ENCODE measurements at places on chromosomes 5 and 9.

GRCh38 chr5:72692231-72692637 lies 124.2 kb upstream of the TNPO1 start:
- DNase-seq = no peak

GRCh38 chr9:133349965-133350616 lies 2.1 kb downstream of the RPL7A start:
- no peak for DNase-seq

- DNase-seq = no peak
These were observed 26.6 kb downstream of the COL23A1 start for GRCh38 chr5:178563621-178564020.

- no peak for DNase-seq
These were observed 55.5 kb upstream of the IFNK start for GRCh38 chr9:27468462-27469110.

- no peak for DNase-seq
These were observed 522.7 kb upstream of the TYRP1 start for GRCh38 chr9:12170456-12170855.

- DNase-seq = no peak
These were observed 69.9 kb downstream of the MAMDC2 start for GRCh38 chr9:70113403-70114022.

- no peak for DNase-seq
These were observed 64.5 kb downstream of the TMEM161B start for GRCh38 chr5:88203981-88204750.

DNA sequence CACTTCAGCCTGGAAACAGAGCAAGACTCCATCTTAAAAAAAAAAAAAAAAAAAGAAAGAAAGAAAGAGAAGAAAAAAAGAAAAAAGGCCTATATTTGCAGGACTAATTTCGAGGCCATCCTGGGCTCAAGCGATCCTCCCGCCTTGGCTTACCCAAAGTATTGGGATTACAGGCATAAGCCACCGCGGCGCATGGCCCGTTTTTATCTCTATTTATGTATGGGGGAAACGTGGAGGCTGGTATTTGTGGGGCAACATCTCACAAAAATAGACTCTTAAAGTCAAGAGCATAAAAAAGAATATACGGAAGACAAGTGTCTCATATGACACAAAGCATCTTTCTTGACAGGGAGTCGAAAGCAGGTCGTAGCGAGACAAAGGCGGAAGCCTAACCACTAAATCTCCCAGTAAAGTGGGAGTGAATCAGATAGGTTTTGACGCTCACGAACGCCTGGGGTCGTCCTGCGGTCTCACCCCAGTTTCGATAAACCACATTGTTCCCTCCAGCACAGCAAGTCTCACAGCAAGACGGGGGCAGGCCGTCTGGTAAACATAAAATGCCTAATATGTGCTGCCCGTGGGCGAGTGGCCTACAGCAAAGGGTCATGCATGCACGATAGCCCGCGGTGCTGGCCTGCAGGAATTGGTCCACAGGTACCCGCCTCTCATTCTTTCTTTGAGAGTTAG lies 1.8 kb upstream of the TRIM41 start:
- no peak for DNase-seq

- DNase-seq = no peak
These were observed 31.8 kb upstream of the FABP6 start for GRCh38 chr5:160197341-160198144.

- no peak for DNase-seq
These were observed 36.2 kb downstream of the SPOCK1 start for GRCh38 chr5:137462816-137463520.

DNA sequence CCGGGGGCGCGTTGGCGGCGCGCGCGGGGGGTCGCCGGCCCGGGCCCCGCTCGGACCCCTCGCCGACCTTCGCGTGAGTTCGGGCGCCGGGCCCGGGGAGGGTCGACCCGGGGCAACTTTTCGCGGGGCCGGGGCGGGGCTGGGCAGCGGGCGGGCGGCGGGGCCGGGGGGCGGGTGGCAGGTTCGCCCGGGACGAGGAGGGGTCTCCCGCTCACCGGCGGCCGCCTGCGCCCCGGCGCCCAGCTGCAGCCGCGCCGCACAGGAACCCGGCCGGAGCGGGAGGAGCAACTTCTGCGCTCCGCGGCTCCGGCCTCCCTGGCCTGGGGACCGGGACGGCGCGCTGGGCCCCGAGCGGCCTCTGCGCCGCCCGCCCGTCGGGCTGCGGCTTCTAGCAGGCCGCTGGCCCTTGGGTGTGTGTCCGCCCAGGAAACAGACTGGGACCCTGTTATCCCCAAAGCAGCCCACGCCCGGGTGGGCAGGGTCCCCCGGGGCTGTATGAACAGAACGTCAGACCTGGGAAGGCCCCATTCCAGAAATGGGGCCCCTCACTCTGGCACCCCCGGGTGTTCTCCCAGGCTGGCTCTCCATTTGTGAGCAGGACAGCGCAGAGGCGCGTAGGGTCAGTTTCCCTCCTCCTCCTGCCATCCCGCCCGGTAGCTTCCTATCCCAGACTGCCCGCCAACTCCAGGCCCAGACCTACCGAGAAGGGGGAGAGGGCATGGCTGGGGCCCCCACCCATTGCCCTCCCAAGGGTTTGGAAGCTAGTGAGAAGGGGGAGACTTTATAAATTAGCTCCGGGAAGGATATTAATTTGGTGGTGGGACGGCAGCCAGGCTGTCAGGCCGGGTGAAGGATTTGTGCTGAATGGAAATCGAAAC lies 708 bp downstream of the RXRA start:
- DNase-seq = no peak

GRCh38 chr5:151661968-151662732 lies 24.6 kb downstream of the SPARC start:
- no peak for DNase-seq

DNA sequence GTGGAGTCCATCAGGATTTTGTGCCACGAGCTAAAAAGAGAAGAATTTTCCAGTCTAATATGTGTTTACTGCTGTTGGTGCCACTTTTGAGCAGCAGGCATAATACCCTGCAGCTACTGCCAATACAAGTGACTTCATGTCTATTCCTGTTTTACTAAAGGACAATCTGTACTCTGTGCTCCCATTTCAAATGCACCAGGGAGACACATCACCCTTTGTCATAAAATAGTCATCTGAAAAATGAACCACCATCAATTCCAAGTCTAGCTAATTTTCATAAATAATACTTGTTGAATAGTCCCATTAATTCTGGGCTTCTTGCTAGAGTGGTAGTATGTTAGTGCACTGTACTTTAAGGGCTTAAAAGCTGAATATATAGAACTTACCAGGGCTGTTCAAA lies 8.9 kb upstream of the PKD2L2 start:
- no peak for DNase-seq

DNA sequence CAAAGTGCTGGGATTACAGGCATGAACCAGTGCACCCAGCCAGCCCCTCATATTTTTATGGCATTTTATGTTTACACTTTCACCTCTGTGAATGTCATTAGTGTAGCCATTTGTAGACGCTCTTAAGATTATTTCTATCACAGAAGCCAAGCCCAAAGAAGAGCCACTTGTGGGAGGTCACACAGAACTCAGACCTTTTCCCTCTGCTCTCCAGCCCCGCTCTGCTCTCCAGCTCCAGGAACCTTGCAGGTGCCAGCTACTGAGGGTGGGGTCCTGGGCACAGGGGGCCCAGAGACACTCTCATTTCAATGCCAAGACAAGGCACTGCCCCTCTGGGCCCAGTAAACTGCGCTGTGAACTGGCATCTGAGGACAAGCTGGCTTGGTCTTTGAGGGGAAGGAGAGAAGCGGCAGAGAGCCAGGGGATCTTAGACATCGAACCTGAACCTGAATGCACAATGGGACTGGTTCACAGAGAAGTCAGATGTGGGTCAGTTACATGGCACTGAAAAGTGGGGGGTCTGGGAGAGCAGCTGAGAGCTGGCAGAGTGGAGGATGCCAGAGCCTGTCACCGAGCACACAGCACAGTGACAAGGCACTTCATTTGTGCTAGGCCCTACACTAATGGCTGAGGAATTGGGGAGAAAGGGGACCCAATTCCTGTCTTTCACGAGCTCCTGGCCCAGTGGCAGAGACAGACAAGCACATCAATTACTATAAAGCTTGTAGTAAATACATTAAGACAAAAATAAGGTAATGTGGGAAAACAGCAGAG lies 16.7 kb downstream of the ANXA6 start:
- DNase-seq = no peak

- DNase-seq = no peak
These were observed 6.9 kb downstream of the FNBP1 start for GRCh38 chr9:130036099-130036498.

DNA sequence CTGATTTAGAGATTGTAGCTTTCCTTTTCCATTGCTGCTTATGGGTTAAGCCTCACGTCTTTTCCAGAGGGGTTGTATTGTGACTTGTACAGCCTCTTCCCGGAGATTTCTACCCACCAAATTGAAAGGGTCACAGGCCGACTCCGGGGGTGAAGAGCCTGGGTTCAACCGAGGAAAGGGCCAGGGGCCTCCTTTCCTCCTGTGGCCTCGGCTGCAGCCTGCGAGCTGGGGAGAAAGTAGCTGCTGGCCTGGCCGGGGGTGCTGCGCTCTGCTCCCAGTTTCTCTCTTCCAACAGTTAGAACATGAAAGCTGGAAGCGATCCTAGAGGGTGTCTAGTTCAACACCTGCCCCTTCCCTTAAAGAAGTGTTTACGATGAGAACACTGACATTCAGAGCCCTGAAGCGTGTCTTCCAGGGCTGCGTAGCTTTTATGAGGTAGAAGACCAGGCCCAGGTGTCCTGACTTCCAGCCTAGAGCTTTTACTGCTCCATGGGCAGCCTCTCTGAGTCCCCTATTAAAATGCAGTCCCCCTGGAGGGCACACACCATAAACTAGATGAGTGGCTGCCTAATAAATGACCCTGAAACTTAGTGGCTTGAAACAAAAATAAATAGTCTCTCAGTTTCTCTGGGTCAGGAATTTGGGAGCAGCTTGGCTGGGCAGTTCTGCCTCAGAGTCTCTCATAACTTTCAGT lies 56.9 kb downstream of the ACER2 start:
- DNase-seq = no peak

- no peak for DNase-seq
These were observed 256.9 kb upstream of the COX7C start for GRCh38 chr5:86360801-86361200.

DNA sequence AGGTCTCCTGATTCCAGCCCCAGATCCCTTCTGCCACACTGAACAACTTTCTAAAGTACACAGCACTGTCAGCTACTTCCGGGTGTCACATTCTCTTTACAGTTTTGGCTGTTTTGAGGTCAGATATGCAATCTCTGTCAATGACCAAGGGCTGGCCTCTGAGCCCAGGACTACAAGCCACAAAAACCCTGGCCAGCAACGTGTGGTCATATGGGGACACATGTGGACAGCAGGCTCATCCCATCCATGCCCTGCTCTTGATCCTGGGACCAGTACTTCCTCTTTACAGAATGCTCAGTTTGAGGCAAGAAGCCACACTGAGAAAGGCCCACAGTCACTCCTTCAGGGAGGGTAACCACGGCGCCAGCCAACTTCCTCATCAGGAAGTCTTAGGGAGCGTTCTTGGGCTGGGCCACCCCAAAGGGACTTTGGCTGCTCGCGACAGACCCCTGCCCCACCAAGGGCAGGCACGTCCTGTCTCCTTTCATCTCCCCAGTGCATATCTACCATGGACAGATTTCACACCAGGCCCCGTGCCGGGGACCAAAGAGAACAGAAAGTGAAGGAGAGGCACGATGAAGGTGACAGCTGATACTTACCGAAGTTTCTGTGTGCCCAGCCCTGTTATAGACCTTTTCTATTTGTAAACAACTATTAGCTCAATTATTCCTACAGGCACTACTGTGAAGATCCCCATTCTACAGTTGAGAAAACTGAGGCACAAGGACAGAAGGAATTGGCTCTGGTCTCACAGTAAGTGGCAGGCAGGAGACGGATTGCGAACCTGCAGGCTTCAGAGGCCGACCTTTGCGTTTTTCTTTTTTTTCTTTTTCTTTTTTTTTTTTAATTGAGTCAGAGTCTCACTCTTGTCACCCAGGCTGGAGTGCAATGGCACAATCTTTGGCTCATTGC lies 37.3 kb downstream of the STK10 start:
- DNase-seq = no peak

GRCh38 chr9:136403538-136403914 lies 3.6 kb upstream of the SNAPC4 start:
- no peak for DNase-seq

DNA sequence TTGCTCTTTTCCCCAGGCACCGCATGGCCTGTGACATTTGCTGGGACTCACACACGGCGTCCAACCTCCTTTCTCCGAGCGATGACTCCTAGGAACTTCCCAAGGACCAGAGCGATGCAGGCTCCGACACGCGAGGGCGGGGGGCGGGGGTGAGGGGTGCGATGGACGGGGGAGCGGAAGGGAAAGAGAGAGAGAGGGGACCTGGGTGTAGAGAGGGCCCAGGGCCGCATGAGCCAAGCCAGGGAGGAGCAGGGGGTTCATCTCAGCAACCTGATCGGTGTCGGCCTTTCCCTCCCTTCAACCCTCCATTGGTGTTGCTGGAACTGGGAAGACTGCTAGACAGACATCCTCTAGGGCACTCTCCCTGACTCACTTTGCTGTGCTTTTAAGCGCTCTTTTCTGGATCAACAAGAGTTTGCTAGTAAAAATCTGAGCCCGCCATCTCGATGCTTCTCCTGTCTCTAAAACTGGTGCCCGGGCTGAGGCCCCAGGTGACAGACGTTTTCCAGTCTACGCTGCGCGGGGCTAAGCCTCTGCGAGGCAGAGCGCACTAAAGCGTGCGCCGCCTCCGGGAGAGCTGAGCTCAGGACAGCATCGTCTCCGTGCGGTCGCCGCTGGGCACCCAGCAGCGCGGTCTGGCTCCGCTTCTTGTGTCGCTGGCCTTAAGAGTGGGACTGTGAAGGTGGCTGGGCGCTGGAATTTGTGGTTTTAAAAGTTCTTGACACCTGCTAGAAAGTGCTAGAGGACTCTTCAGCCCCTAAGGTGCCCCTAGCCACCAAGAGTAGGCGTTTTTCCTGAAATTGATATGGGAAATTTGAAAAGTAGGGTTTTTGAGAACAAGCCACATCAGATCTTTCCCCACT lies 1.0 kb upstream of the TSLP start:
- DNase-seq = no peak
